Muscle of arm (tissue), 14 donors: ENCODE measurements at places on chromosomes 11 and 22.
A peak's percentile ranks its signal among the peaks of the same experiment; 100 is the strongest.

GRCh38 chr11:86040919-86041850, 27.7 kb downstream of the PICALM start:
- peak; percentile 27 for DNase-seq

- peak; percentile 63 for DNase-seq
Measured at GRCh38 chr22:47154621-47155081, 392.2 kb downstream of the TBC1D22A start.

DNA sequence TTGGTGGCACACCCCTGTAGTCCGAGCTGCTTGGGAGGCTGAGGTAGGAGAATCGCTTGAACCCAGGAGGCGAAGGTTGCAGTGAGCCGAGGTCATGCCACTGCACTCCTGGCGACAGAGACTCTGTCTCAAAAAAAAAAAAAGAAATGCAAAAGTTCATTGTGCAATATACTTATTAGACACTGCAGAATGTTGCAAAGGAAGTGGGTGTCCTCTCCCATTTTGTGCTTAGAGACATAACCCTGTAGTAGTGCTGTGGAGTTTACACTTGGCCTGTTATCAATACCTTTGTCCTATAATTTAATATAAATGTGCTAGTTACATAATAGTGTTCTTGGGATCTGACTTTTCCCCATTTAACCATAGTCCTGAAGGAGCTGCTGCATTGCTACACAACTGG, 9.4 kb downstream of the BCL2L13 start:
- no peak for DNase-seq

GRCh38 chr11:44108260-44108659, 12.8 kb downstream of the EXT2 start:
- DNase-seq = no peak

GRCh38 chr22:43276321-43276720, 66.9 kb downstream of the SCUBE1 start:
- no peak for DNase-seq

DNA sequence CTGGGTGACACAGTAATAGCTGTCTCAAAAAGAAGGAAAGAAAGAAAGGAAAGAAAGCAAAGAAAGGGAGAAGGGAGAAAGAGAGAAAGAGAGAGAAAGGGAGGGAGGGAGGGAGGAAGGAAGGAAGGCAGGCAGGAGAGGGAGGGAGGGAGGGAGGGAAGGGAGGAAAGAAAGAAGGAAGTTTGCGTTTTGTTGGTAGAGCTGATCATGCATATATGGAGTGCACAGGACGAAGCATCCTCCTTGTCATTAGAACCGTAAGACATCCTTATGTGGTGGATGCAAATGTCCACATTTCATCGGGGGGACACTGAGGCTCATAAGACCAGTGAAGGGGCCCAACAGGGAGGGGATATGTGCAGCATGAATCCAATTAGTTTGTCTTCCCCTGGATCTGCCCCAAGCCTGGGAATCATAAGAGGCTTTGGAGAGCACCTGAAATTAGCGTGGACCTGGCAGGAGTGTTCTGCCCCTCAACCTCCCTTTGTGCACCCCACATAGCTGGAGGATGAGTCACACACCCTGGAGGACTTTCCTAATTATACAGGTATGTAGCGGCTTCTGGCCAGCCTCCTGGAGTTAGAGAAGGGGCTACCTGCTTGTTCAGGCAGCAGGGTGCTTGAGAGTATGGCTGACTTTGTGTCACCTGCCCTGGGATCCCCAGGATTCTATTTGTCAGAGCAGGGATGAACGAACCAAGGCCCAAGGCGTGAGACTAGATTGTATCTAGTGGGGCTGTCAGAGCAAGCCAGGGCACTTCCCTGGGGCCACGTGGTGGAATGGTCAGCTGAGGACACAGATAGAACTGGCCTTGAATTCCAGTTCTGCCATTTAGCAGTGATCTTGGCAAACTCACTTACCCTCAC, 119.7 kb upstream of the CD82 start:
- no peak for DNase-seq

DNA sequence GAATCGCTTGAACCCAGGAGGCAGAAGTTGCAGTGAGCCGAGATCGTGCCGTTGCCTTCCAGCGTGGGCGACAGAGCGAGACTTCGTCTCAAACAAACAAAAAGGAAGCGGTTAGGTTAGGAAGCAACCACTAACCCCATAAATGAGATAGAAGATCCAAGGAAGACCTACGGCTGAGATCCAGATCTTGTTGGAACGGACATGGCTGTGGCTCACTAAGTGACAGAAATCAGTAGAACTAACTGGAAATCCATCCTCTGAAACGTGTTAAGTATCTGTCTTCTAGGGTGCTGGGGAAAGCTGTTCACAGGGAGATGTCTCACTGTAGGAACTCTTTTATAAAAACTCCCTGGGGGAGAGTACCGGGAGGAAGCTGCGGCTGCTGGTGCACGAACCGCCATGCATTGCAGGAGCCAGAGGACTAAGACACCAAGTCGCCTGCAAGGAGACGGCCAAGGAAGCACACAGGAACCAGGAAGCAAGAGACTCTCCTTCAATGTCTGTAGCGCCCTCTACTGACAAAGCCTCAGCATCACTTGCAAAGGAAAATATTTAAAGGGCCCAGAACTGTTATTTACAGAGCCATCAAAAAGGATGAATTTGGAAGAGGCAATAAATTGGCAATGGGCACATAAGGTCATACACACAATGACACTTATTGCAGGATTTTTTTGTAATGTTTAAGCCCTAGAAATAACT, 16.9 kb upstream of the SPTY2D1 start:
- DNase-seq = no peak

- no peak for DNase-seq
Measured at GRCh38 chr11:124898263-124898680, 607 bp upstream of the ROBO4 start.

- no peak for DNase-seq
Measured at GRCh38 chr11:121557348-121557747, 104.6 kb upstream of the SORL1-AS1 start.

- DNase-seq = peak; percentile 13
Measured at GRCh38 chr11:29432719-29433325, 584.0 kb downstream of the KCNA4 start.

- DNase-seq = no peak
Measured at GRCh38 chr11:13868710-13869397, 93.7 kb upstream of the SPON1 start.

GRCh38 chr11:123174196-123175183, 20.6 kb downstream of the CLMP start:
- DNase-seq = peak; percentile 70

DNA sequence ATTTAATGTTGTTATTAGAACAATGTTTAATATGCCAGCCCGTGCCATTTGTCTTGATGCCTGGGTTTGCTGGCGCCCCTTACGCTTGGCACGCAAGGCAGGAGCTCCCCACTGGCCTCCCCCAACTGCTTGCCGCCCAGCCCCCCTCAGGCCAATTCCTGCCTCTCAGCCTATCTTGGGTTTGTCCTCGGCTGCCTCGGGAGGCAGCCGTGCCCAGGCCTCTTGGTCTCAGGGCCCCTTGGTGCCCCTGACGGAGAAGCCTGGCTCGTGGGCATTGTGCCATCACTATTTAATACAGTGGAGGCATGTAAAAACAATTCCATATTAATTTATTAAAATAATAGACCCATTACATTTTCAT, 119.8 kb downstream of the KCNQ1OT1 start:
- no peak for DNase-seq

DNA sequence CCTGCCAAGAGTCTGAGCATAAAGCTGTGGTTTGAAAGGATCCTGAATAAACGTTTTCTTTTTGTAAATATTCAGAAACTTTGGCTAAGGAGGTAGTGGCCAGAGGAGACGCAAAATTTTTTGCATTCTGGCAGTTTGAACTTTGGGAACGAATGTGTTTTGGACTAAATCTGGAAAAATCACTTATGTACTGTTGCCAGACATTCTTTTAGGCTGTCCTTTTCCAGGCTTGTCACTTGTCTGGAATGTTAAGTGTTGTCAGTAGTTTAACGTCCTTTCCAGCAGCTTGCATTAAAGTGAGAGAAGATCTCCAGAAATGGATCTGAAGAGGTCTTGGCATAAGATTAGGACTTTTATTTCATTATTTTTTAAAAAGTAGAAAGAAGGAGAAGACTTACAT, 18.5 kb downstream of the SPECC1L start:
- DNase-seq = peak; percentile 88

- DNase-seq = no peak
Measured at GRCh38 chr11:83493034-83493433, 206.9 kb upstream of the CCDC90B start.

GRCh38 chr11:130641876-130642275, 193.4 kb downstream of the ADAMTS15 start:
- DNase-seq = no peak

DNA sequence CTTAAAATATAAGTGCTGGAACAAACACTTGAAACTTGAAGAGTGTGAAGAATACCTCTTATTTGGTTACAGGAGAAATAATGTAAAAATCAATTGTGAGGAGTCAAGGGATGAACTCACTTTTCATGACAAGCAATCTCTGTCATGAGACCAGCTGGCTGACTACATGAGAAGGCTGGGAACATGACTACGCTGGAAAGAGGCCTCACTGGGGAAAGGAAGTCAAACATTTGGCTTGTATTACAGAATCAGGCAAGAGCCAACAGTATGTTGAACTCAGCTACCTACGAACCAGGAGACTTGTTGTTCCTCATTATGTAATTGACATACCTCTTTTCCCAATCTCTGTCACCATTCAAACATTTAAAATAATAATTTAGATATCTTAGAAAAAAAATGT, 14.4 kb downstream of the DCDC1 start:
- DNase-seq = no peak

GRCh38 chr11:99019696-99020095, 1.1 kb upstream of the CNTN5 start:
- no peak for DNase-seq

GRCh38 chr11:104531075-104531474, 367.1 kb upstream of the PDGFD start:
- DNase-seq = no peak

- peak; percentile 25 for DNase-seq
Measured at GRCh38 chr11:33452836-33453624, 195.8 kb downstream of the HIPK3 start.

DNA sequence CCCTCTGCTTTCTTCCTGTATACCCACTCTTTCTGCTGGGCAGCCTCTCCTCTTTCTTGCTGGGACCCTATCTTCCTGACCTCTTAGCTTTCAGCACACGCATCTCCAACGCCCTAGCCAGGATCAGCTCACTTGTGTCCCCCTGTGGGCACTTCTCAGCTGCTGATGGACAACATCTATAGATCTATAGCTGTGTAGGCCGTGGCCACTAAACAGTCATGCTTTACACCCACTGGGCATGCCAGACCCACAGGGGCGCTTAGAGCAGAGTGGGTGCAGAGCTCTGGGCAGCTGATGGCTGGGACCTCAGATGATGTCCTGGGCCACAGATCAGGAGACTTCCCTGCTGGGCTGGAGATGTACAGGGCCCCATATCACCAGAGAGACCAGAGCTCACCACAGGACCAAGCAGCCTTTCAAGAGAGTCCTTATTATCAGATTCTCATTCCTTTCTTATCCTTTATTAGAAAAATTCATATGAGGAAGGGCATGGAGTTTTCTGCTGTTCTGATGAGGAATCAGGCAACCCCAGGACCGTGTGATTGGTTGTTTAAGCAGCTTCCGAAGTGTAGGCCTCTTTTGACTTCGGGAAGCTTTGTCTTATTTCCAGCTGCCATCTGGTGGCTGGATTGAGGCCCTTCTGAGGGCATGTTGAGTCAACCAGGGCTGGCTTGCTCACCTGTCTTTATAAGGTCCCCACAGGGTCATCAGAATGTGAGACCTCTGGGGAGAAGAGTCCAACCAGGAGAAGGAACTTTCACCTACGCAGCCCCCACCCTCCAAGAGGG, 60.5 kb downstream of the OSBP2 start:
- DNase-seq = peak; percentile 27

DNA sequence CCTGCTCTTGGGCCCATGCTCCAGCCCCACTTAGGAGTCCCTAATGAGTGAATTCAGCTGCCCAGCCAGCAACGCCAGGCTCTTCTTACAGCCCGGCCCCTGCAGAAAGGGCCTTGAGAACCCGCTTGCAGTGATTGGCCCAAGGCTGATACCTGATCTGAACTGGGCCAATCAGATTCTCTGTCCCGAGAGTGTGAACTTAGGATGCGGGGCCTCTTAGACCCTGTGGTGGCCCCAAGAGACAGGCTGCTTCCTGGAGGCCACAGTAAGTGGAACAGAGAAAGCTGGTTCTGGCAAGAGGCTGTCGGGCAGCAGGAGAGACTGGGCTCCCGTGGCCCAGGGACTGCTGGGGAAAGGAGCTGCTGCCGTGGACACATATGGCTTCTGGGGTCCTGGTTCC, 11.5 kb downstream of the VSTM5 start:
- DNase-seq = no peak

GRCh38 chr11:67276781-67277230, 10.5 kb downstream of the GRK2 start:
- no peak for DNase-seq

- peak; percentile 77 for DNase-seq
Measured at GRCh38 chr22:36331912-36332622, 55.7 kb downstream of the MYH9 start.

DNA sequence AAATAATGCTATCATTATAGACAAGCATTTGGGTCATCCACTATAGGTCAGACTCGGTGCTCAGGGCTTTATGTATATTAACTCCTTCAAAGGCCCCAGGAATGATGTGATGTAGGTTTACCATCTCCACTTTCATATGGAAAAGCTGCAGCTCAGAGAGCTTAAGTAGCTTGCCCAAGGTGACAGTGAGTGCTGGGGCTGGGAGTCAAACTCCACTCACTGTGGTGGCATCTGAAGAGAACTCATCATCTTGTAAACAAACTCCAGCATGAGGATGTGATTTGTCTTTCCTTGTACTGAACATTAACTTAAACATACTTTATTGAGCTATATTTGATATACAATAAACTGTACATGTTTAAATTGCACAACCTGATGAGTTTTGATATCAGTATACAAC, 25.4 kb downstream of the TENM4 start:
- no peak for DNase-seq

DNA sequence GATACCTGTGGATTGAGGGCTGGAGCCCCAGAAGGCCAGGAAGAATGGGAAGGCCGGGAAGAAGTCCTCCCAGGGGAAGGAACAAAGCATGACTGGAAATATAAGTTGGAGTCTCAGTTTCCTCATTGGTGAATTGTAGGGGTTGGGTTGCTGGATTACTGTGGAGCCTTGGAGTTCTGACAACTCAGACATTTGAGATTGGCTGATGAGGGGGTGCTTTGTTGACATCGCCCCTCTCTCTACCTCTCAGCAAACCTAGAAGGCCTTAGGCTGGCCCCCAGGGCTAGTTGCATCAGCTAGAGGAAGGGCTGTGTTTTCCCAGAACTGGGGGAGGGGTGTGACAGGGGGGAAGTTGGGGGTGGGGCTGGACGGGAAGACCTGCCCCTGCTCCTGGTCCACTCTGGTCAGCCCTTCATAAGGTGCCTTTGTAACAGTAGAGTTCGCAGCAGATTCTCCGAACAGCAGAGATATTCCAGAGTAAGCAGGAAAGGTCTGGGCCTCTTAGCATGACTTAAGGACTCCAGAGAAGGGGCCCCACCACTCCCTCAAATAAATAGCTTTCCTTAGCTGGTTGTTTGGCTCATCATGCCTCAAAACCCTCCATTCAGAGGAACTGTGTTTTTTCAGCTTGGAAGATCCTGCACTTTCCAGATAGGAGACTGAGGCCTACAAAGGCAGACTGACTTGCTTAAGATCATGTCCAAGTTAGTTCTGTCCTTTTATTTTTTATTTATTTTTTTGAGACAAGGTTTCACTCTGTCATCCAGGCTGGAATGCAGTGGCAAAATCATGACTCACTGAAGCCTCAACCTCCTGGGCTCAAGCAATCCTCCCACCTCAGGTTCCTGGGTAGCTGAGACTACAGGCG, 12.5 kb upstream of the THRSP start:
- no peak for DNase-seq

GRCh38 chr11:1742869-1743584, 7.4 kb downstream of the IFITM10 start:
- no peak for DNase-seq
